Activated CD4-positive, alpha-beta T cell treated with anti-CD3 and anti-CD28 coated beads for 36 hours (primary cell): ENCODE measurements at places on chromosomes 4 and X. TPM values are rescaled to one million over a fixed set of nuclear protein-coding genes. Genes with fewer than 3 reads are reported as not detected.

GRCh38 chrX:133229361-133229760 is 11.2 kb upstream of the TFDP3 start:
- DNase-seq = no peak
- no peak overlapping the region for H3K4me3 ChIP-seq
- no peaks in the 10 kb centered on the region for H3K36me3 ChIP-seq
- H3K27me3 ChIP-seq = peaks cover 5% of the 10 kb centered on the region

- no peak overlapping the region for H3K4me3 ChIP-seq
- no peaks in the 10 kb centered on the region for H3K4me1 ChIP-seq
- H3K27me3 ChIP-seq = peaks cover 9% of the 10 kb centered on the region
- no peak overlapping the region for H3K27ac ChIP-seq
- no peak for DNase-seq
Measured at GRCh38 chr4:185932491-185932890, 120.5 kb upstream of the SORBS2 start.

GRCh38 chr4:108270466-108271450 is 102.0 kb upstream of the LEF1 start:
- peak; percentile 8 for DNase-seq
- peaks cover 9% of the 10 kb centered on the region for H3K4me1 ChIP-seq
- H3K27me3 ChIP-seq = no peaks in the 10 kb centered on the region
- H3K36me3 ChIP-seq = no peaks in the 10 kb centered on the region
- H3K4me3 ChIP-seq = no peak overlapping the region
- H3K27ac ChIP-seq = no peak overlapping the region

The NUDT9 gene
- total RNA-seq = 13.3 TPM
